ENCODE measurements at places on chromosomes 16 and 17.

DNA sequence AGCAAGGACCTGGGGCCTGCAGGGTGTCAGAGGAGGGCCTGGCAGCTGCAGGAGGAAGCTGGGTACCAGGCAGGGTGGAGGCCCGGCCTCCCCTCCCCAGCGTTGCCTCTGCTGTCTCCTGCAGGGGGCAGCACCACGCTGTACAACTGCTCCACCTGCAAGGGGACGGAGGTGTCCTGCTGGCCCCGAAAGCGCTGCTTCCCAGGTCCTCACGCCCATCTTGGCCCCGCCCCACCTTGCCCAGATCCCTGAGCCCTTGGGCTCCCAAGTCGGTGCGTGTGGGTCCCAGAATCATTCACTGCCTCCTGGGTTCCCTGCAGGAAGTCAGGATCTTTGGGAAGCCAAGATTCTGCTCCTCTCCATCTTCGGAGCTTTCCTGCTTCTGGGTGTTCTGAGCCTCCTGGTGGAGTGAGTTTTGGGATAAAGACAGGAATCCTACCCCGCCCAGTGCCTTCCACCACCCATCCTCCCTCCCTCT lies 1.2 kb downstream of the TMEM95 start:
- peak; percentile 71 for DNase-seq

DNA sequence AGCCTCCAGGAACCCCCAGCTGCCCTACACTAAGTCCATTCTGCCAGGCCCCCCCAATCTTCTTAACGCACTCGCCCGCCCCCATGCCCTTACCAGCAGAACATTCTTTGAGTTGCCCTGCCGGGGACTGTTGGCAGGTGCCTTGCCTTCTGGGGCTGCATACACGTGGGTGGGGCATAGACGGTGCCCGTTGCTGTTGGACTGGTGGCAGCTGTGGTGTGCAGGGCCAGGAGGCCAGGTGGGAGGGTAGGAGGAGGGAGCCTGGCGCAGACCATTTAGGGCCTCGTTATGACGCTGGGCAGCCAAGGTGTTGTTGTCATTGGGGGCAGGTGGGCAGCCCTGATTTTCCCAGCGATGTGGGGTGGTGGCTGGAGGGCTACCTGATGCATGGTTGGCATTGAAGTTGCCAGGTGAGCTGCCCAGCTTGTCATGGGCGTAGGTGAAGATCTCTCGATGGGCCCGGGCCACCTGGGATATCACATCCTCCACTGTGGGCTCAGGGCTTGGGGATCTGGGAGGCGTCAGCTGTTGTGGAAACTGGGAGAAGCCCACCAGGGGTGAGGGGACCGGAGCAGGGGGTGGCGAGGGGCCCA lies 4.9 kb downstream of the NR1D1 start:
- no peak for DNase-seq

GRCh38 chr17:30819971-30820705 lies 4.4 kb downstream of the CRLF3 start:
- DNase-seq: no peak

DNA sequence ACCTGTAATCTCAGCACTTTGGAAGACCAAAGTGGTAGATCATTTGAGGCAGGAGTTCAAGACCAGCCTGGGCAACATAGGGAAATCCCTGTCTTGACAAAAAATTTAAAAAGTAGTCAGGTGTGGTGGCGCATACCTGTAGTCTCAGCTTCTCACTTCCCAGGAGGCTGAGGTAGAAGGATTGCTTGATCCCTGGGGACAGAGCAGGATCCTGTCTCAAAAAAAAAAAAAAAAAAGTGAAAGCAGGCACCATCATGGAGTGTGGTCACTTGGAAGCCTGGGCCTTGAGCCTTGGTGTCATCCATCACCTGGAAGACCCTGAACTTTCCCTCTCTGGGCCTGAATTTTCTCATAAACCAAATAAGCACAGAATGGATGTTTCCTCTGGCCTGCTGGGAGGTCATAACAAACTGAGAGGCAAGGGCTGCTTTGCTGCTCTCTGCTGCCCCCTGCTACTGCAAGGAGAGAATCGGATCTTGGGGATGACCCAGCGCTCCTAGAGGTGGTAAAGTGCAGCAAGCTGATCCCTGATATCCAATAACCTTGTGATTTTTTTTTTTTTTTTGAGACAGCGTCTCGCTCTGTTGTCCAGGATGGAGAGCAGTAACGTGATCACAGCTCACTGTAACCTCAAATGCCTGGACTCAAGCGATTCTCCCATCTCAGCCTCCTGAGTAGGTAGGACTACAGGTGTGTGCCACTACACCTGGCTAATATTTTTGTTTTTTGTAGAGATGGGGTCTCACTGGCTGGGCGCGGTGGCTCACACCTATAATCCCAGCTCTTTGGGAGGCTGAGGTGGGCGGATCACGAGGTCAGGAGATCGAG lies 75.9 kb upstream of the RNU2-1 start:
- DNase-seq: no peak

DNA sequence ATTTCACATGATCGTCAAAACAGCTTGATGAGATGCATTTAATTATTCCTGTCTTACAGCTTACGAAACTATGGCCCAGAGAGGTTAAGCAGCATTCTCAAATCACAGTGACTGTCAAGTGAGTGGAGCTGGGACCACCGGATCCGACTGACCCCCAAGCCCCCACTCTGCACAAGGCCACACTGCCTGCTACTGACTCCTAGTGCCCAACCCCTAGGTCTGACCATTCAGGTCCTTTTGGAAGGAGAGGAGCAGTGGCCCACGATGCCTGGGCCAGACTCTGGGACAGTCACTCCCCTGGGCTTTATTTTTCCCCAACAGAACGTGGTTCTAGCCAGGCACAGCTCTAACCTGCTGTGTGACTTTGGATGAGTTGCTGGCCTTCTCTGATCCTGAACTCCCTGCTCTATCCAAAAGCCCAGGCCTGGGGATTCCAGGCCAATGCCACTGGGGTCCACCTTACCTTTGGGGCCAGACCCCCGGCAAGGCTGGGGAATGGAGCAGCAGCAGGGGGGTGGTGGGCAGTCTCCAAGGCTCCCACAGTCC lies 9.9 kb downstream of the TSPOAP1 start:
- DNase-seq: no peak

DNA sequence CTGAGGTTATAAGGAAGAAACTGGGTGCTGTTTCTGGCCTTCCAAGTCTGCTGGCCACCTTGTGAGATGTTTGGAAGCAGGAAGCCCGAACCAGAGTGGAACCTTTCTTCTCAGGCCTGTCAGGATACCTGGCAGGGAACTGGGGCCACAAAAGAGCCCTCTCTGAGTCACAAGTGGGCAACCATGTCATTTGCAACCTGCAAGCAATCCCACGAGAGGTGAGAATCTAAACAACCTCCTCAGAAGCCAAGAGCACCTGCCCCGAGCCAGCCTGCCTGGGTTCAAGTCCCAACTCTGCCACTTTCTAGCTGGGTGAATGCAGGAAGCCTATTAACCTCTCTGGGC lies 3.3 kb downstream of the COTL1 start:
- no peak for DNase-seq

DNA sequence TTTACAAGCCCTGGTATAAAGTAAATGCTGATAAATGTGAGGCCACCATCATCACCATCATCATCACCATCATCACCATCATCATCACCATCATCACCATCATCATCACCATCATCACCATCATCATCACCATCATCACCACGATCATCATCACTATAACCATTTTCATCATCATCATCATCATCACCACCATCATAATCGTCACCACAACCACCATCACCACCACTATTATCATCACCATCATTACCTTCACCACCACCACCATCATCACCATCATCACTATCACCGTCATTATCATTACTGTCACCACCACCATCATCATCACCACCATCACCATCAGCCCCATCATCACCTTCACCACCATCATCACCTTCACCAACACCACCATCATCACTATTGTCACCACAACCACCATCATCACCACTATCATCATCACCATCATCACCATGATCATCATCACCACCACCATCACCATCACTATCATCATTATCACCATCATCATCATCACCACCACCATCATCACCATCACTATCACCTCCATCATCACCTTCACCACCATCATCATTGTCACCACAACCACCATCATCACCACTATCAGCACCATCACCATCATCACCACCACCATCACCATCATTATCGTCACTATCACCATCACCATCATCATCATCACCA lies 16.6 kb upstream of the ZNF469 start:
- DNase-seq: no peak

- DNase-seq: no peak
Observed at GRCh38 chr17:7806587-7806986, 27.4 kb upstream of the KDM6B start.

GRCh38 chr17:19269106-19269505 lies 31.9 kb downstream of the EPN2 start:
- DNase-seq: no peak
